ENCODE measurements at places on chromosomes 11 and 22. TPM values are rescaled to one million over a fixed set of nuclear protein-coding genes. Genes with fewer than 3 reads are reported as not detected.

Gene TNNT3
- 6.6 TPM for total RNA-seq

Gene PGA5
- not detected for total RNA-seq

GRCh38 chr11:11397036-11397415 lies 44.0 kb upstream of the CSNK2A3 start:
- H3K36me3 ChIP-seq: no peaks in the 10 kb centered on the region
- no peak overlapping the region for H3K27ac ChIP-seq
- H3K4me1 ChIP-seq: no peaks in the 10 kb centered on the region
- no peaks in the 10 kb centered on the region for H3K27me3 ChIP-seq
- H3K4me3 ChIP-seq: no peak overlapping the region

DNA sequence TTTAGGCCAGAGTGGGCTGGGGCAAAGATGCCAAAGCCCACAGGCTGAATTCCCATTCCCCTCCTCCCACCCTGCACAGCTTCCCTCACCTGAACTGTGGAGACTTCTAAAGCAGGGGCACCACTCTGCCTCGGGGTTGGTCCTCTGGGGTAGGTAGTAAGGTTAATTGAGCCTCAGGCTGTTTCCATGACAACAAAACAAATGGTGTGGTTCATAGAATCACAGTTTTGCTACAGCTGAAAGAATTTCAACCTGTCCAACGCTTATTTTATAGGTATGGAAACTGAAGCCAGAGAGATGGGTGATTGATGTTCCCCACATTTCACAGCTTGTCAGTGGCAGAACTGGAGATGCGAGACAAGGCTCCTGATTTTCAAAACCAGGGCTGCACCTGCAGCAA lies 109.5 kb downstream of the SNX19 start:
- H3K27ac ChIP-seq: no peak overlapping the region
- no peak for DNase-seq
- H3K4me3 ChIP-seq: no peak overlapping the region
- H3K27me3 ChIP-seq: peaks cover 9% of the 10 kb centered on the region
- no peaks in the 10 kb centered on the region for H3K36me3 ChIP-seq

- no peaks in the 10 kb centered on the region for H3K36me3 ChIP-seq
- H3K4me3 ChIP-seq: no peak overlapping the region
- no peak for DNase-seq
- no peaks in the 10 kb centered on the region for H3K4me1 ChIP-seq
- H3K27me3 ChIP-seq: peaks cover 6% of the 10 kb centered on the region
- no peak overlapping the region for H3K27ac ChIP-seq
Measured at GRCh38 chr11:87972133-87972532, 203.1 kb downstream of the RAB38 start.

DNA sequence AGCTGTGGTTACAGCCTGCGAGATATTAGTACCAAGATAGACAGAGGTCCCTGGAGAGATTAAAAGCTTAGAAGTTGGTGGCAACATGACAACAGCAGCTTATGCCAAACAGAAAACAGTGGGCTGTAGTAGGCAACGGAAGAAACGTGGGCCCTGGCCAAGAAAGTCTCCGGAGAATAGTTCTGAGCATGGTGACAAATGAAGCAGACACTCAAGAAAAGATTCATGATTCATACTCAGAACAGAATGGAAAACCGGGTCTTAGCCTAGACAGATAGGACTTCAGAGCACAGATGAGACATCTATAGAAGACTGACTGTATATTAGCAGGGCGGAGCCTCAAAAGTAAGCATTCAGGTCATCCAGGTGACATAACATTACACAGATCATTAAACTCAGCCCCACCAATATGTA lies 727.4 kb downstream of the ETS1 start:
- H3K27me3 ChIP-seq: no peaks in the 10 kb centered on the region
- H3K4me3 ChIP-seq: no peak overlapping the region
- H3K4me1 ChIP-seq: no peaks in the 10 kb centered on the region
- no peak for DNase-seq
- no peaks in the 10 kb centered on the region for H3K36me3 ChIP-seq
- H3K27ac ChIP-seq: no peak overlapping the region
